ENCODE measurements at places on chromosomes 1 and 21. TPM values are rescaled to one million over a fixed set of nuclear protein-coding genes. Genes with fewer than 3 reads are reported as not detected.

GRCh38 chr1:230588323-230588746, 53.9 kb upstream of the COG2 start:
- DNase-seq = no peak

DNA sequence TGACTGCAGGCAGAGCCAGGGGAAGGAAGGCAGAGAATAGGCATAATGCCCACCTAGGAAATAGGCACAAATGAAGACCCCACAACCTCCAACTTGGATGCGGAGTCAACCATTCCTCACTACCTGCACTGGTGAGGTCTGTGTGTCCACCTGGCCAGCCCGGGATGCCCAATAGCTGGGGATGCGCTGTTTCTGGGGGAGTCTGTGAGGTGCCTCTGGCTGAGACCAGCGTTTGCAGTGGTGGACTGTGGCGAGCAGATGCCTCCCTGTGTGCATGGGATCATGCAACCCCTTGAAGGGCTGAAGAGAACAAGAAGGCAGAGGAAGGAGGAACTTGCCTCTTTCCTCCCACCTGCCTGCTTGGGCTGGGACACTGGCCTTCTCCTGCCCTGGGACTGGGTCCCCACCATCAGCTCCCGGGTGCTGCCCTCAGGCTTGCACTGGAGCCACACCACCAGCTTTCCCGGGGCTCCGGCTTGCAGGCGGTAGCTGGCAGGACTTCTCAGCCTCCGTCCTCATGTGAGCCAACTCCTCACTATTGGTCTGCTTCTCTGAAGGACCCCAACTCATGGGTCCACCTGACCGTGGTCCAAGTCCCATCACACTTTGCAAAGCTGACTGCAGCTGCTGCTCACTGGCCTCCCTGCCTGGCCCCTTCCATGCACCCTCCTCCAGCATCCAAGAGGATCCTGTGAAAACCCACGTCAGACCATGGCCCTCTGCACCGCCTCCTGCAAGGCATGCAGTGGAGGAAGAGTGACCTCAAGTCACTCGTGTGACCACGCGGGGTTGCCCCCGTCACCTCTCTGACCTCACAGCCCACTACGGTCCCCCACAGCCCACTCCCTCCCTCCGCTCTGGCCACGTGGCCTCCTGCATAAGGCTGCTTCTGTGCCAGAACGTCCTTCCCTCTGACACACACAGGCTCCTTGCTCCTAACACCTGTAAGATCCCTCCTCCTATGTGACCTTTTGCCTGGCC, 2.7 kb upstream of the PDE9A start:
- peak; percentile 16 for DNase-seq

- no peak for DNase-seq
These were observed 8.6 kb upstream of the NTNG1 start for GRCh38 chr1:107132195-107132594.

- no peak for DNase-seq
These were observed 166.7 kb downstream of the ADGRL4 start for GRCh38 chr1:78839704-78840277.

- no peak for DNase-seq
These were observed 84.0 kb downstream of the CD247 start for GRCh38 chr1:167434306-167434705.

- DNase-seq = no peak
These were observed 80.2 kb downstream of the LRRC8D start for GRCh38 chr1:89900791-89901708.

- DNase-seq = no peak
These were observed 73.8 kb downstream of the LYPLAL1 start for GRCh38 chr1:219247441-219247840.

DNA sequence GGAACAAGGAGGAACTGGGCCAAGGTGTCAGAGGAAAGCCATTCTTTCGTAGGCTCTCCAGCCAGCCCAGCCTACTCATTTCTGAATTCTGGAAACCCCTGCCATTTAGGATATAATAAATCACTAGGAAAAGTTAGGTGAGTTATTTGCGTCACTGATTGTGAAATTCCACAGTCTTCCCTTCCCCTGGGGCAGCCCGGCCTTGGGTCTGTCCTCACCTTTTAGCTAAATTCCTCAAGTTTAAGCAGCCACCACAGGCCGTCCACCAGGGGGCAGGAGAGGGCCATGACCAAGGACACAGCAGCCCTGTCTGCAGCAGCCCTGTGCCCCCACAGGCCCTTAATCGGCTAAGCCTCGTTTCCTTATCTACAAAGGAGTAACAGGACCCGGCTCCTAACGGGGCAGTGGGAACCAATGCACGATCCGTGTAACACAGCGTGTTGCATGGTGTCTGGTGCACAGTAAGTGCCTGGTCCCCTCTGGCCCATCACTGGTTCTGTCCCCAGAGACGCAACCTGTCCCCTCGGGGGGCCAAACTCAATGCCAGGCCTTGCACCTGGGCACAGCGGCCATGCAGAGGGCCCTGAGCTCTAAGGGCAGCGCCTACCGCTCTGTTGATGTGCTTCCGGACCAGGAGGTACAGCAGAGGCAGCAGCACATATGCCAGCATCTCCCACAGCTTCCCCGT, 18.1 kb downstream of the GPR157 start:
- DNase-seq = peak; percentile 92

GRCh38 chr1:246815693-246816270, 91.6 kb downstream of the SCCPDH start:
- DNase-seq = no peak

DNA sequence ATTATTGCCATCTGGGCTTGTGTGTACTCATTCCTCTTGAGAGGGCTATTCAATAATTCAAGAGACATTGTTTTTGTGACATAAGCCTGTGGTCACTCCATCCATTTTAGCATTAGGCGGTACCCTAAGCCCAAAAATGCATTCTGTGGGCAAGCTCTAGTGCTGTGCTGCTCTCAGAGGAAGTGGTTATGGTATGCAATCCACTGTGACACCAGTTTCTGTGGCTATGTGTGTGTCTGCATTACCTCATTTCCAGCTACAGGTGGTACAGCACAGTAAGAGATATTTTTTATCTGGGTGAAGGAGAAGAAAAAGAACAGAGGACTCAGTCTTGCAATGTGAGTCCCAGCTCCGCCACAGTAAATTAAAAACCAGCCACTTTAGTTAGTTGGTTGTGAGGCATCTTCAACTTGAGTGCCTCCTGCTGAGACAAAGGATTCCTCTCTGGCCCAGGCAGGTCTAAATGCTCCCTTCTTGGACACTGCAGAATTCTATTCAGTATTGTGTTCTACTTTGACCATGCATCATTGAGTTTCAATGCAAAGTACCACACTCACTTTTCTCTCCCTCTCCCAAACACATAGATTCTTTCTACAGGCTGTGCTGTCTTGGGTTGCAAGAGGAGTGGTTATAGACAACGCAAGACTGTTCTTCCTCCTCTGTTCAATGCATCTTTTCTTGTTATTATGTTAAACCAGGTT, 777.8 kb upstream of the BRINP3 start:
- DNase-seq = no peak

DNA sequence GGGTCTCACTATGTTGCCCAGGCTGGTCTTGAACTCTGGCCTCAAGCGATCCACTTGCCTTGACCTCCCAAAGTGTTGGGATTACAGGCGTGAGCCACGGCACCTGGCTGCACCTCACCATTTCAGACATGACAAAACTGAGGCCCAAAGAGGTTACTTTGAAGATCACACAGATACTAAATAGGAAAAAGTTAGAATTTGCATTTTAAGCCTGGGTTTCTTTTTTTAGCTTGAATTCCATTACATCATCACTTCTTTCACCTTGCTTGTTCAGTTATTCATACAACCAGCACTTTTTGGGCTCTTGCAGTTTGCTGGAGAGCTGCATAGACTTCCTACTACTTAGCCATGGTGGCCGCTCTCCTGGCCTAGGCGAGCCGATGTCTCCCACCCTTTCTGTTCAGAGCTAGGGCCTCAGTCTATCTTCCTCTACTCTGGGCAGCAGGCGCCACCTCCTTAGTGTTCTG, 16.3 kb upstream of the CD2 start:
- DNase-seq = no peak

Gene GPR157
- 42.2 TPM for total RNA-seq

Gene CXADR
- 27.1 TPM for total RNA-seq

Gene FOXO6
- total RNA-seq = 3.4 TPM

Gene BMP8A
- not detected for total RNA-seq

Gene SLC19A1
- total RNA-seq = 7.6 TPM

Gene SLAMF7
- 0.50 TPM for total RNA-seq

Gene FALEC
- total RNA-seq = not detected

Gene TMEM81
- 3.7 TPM for total RNA-seq

Gene CCDC17
- 0.64 TPM for total RNA-seq
